ENCODE measurements at places on chromosomes 3 and 15.

DNA sequence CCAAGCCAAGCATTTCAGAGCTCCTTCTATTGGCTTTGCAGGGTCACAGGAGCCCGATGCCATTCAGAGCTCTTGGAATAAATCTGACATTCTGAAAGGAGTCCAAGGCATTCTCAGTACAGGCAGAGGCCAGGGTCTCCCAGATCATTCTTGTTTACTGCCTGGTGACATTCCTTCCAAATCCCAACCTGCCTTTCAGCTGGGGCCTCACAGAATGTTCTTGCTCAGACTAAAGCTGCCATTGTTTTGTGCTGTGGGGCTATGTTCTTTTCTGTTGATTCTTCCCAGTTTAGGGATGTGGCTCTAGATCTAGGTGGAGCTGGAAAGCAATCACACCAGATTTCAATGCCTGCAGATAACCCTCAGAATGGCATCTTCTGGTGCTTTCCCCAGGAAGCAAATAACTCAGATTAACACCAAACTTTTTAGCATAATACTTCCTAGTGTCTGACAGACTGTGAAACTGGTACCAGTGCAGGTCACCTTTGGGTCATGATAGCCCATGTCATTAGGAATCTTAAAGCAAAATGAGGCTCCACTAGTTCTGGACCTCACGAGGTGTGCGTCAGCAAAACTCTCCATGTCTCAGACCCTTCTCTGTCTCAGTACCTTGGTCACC is 166.9 kb downstream of the CHST2 start:
- DNase-seq = no peak

- DNase-seq = no peak
These were observed 38.9 kb upstream of the RNU6-1 start for GRCh38 chr15:67878712-67879206.

- DNase-seq = no peak
These were observed 4.6 kb upstream of the HACD3 start for GRCh38 chr15:65525622-65526021.

DNA sequence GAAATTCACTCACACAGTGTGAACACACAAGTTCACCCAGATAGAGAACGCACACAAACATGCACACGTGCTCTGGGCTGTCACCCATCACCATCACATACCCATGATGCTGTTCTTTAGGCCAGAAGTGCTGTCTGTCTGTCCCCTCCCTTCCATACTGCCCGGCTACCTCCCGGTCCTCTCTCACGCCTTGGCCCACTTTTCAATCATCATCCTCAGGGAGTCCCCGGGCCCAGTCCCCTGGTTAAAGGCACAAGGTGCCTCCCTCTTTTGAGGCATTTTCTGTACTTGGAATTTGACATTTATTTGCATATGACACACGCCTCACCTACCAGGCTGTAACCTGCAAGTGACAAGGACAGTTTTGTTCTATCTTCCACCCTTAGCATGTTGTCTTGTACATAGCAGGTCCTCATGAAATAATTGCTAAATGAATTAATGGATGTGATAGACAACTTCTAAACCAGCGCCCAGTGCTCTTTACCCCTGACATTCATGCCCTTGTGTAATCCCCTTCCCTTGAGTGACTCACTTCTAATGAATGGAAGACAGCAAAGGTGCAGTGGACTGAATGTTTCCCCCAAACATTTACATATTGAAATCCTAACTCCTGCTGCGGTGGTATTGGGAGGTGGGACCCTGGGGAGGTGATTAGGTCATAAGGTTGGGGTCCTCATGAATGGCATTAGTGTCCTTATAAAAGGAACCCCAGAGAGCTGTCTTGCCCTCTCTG is 73.9 kb upstream of the ADPGK start:
- DNase-seq = no peak

DNA sequence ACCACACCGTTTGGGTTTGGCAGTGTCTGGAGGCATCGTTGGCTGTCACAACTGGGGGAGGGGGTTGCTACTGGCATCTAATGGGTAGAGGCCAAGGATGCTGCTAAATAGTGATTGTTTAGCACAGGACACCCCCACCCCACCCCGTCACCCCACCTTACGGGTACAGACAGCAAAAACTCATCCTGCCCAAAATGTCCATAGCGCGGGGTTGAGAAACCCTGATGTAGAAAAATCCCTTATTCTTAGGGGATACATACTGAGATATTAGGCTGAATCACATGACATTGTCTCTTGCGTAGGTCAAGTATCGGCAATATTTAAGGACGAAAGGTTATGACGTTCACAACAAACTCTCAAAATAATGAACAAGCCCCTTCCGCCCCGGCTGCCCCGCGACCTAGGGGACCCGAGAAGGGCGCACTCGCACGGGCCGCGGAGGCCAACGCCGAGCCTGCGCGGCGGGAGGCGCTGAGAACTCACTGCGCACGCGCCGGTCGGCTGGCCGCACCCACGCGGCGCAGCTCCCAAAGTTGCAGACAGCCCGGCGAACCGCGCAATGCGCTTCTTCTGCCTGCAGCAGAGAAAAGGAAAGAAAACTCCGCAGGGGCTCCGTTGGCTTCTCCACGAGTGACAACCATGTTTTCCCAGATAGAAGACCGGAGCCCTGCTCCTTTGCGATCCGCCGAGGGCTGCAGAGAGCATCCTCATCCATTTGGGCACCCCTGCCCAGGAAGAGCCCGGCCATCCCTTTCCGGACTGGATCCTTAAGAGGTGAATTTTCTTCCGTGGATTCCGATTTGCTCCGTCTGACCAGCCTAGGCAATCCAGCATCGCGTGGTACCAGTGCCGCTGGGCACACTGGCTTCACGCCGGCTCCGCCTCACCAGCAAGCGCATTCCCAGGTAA is 136.8 kb upstream of the CCDC54 start:
- DNase-seq = peak; percentile 48

GRCh38 chr3:51502562-51502910 is 2.7 kb upstream of the DCAF1 start:
- DNase-seq = no peak

GRCh38 chr3:190519886-190520285 is 6.0 kb downstream of the IL1RAP start:
- DNase-seq = no peak

DNA sequence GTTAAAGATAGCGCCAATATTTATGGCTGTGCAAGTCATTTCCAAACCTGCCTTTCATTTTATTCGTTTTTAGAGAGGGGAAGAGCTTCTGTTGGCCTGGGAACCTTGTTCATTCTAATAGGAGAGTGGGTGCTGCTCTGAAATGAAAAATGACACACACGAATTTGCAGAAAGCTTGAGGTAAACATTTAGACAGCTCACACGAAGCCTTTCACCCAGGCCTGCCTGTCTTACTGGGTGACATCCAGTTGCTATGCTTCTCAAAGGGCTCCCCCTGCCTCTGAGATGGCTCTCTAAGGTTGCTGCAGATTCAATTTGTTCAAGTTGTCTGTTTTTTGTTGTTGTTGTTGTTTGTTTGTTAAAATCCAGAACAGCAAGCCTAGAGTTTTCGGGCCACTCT is 18.2 kb downstream of the PEX5L start:
- DNase-seq = no peak

- no peak for DNase-seq
These were observed 10.3 kb downstream of the EID1 start for GRCh38 chr15:48888191-48888590.

Measured in left renal pelvis (tissue), 4 donors.